NCI-H1417 (cell line): ENCODE measurements at places on chromosomes 13 and 19.

DNA sequence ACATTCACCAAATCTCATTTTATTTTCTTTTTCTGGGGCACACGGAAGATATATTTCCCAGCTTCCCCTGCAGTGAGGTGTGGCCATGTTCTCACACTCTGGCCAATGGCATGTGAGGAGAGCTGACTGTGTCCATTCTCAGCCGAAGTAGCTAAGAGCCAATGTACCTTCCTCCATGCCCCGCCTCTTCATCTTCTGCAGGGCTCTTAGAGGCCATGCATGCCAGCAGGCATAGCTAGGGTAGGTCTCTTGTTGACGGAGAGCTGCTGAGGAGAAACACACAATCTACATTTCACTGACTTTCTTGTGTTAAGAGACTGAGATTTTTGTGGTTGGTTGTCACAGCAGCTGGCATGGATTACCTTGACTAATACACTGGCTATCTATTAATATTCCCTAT lies 9.8 kb upstream of the MICU2 start:
- DNase-seq = no peak

DNA sequence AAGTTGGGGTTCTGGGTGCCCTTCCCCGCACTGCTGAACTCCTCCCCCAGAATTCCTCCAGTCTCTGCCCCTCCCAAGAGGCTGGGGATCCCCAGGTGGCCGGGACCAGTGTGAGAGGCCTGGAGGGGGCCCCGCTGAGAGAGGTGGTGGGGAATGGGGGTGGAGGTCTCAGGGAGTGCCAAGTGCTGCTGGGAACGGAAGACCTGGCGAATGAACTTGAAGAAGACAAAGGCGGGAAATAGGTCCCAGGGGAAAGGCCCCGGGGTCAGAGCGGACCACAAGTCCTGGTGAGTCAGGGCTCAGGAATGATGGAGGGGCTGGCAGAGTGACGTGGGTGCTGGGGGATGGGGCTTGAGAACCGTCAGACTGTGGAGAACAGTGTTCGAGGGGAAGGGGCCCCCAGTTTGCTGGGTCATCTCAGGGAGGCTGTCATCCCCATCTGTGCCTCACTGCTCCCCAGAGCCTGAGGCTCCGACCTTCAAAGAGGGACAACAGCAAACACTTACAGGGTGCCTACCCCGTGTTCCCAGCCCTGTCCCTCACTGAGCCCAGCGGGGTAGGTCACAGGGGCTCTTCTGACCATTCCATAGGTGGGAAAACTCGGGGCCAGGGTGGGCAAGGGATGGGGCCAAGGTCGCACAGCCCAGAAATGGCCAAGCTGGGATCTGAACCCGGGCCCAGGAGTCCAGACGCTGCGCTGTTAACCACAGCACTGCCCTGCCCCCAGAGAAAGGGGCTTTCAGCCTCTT lies 16.0 kb upstream of the SEMA6B start:
- DNase-seq = no peak

DNA sequence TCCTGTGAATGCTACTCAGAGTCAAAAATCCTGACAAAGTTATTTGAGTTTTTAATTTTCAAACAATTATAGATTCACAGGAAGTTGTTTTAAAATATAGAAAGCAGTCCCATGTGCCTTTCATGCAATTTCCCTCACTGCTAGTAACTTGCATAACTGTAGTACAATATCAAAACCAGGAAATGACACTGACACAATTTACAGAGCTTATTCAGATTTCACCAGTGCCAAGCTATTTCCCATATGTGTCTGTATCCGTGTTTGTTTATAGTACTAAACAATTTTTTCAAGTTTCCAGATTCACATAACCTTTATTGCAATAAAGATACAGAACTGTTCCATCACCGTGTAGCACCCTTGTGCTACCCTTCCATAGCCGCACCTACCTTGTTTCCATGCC lies 934.6 kb downstream of the PCDH17 start:
- no peak for DNase-seq

DNA sequence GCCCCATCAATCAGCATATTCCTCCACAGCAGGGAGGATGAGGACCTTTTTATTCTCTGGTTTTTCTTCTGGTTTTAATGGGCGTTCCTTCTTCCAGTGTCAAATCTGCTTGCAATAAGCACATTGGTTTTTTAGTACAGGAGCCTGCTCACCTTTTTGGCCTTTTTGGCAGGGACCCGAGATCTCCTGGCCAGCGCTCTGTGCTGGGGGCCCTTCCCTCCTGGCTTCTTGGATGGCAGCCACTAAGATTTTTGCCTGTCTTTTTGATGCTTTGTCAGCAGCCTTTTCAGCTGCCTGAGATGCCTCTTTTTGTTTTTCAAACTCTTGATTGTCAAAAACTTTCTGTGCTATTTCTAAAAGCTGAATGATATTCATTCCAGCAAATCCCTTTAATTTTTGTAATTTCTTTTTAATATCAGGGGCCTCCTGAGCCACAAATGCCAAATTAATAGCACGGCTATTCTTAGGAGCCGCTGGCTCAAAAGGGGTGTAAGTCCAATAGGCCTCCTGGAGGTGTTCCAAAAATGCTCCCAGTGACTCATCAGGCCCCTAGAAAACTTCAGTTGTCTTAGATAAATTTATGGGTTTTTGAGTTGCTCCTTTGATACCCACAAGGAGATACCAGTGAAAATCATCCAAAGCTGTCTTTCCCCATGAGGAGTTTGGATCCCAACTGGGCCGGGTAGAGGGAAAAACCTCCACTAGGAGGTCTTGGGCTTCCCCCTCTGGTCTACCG lies 73.0 kb downstream of the ZNF100 start:
- DNase-seq = no peak

DNA sequence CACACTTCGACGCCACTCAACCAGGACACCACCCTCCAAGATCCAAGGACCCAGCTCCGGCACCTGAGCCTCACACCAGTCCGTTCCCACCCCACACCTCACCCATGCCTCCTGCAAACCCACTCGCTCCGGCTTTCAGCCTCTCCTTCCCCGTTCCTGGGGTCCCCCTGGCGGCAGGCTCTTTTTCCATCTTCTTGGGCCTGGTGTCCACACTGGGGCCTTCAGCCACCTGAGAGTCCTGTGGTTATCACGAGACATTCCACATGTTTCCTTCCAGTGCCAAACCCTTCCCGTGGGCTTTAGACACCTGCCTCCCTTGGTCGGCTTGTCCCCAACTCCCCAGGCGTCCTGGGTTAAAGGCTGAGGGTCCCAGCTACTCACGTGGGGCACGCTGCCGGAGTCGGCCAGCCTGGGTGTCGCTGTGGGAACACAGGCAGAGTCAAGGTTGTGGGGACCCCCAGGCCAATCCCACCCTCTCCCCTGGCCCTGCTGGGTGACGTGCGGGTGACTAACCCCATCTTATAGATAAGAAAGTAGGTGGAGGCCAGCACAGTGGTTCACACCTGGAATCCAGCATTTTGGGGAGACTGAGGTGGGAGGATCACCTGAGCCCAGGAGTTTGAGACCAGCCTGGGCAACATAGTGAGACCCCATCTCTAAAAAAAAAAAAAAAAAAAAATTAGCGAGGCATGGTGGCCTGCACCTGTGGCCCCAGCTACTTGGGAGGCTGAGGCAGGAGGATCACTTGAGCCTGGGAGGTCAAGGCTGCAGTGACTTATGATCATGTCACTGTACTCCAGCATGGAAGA lies 1.9 kb downstream of the JSRP1 start:
- DNase-seq = no peak

- DNase-seq = peak; percentile 62
Measured at GRCh38 chr19:2332341-2333026, 4.0 kb downstream of the SPPL2B start.

- DNase-seq = no peak
Measured at GRCh38 chr19:13503570-13504235, 2.6 kb downstream of the CACNA1A start.

DNA sequence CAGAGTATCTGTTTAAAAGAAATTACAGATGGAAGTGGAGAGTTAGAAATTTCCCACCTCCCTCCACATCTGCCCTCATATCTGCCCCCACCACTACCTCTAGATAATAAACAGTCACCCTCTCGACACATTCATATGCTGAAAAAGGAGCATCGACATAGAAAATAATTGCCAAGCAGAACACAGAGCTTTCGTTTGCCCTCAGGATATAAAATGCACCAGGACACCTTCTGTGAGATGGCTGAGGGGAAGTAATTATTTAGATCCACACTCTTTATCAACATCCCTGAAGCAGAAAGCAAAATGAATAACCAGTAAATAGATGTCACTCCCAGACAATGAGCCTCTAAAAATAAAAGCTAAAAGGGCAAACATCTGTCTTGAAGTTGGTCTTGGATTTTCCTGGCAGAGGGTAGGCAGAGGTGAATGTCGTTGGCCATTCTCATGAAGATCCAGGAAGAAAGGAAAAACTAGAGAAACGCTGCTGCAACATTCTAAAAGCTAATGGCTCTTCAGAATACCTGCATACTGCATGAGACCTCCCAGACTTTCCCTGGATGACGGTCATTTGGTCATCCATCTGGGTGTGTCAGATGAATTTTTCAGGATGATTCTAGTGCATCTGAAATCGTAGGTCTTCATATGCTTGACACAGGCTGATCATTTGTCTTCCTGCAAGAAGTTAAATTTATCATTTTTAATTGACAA lies 527.5 kb downstream of the RFC3 start:
- peak; percentile 34 for DNase-seq

GRCh38 chr19:17579661-17580244 lies 24.3 kb downstream of the COLGALT1 start:
- peak; percentile 65 for DNase-seq

- DNase-seq = no peak
Measured at GRCh38 chr19:19900139-19900728, 512 bp upstream of the ZNF93 start.

- DNase-seq = no peak
Measured at GRCh38 chr13:43240278-43240677, 216.9 kb downstream of the DNAJC15 start.

- peak; percentile 83 for DNase-seq
Measured at GRCh38 chr13:51955281-51955771, 55.9 kb downstream of the ATP7B start.
